ENCODE measurements at places on chromosomes 5 and 9.

DNA sequence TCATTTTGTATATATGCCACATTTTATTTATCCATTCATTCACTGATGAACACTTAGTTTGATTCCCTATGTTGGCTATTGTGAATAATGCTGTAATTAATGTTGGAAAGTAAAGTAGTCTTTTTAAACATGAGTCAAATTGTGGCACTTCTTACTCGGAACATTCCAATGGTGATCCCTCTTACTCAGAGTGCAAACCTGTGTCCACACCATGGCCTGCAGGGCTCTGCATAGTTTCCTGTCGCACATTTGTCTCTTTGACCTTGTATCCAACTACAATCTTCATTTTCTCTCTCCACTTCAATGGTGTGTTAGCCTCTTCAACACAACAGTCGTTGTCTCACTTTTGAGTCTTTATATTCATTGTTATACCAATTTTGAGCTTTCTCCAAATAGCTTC is 98.1 kb upstream of the PAPPA start:
- DNase-seq, result no peak

- DNase-seq, result no peak
These were observed 23.3 kb downstream of the CEP72 start for GRCh38 chr5:635306-636055.

- DNase-seq, result no peak
These were observed 192.2 kb downstream of the TMEM167A start for GRCh38 chr5:82884821-82885471.

GRCh38 chr5:54905942-54906537 is 79.4 kb downstream of the ESM1 start:
- peak; percentile 21 for DNase-seq

GRCh38 chr5:84494453-84494852 is 109.8 kb upstream of the EDIL3 start:
- no peak for DNase-seq

- no peak for DNase-seq
These were observed 60.3 kb downstream of the UBAP2 start for GRCh38 chr9:33988219-33988890.

GRCh38 chr5:93899026-93899600 is 157.7 kb upstream of the POU5F2 start:
- no peak for DNase-seq

DNA sequence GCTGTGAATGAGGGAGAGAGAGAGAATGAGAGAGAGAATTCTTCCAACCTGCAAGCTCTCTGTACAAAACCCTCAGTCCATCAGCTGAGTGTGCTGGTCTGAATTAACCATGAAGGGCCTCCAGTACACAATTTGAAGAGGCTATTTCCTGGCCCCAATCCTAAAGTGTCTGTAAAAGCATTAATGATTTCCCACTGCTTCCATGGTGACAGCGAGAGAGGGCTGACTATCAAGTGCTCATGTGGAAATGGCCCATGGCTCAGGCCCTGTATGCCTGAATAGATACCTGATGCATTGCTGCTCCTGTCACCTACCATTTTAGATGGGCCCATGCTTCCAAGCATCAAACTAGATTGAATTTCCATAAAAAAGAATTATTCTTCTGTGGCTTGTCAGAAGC is 592.4 kb downstream of the KIF4B start:
- DNase-seq, result no peak

All from HuH-7 (cell line).